T-helper 2 cell (primary cell): ENCODE measurements at places on chromosomes 6 and 20.

GRCh38 chr6:14910692-14911547 is 334.9 kb upstream of the JARID2 start:
- no peak for DNase-seq

GRCh38 chr6:157962601-157963302 is 18.9 kb upstream of the SYNJ2 start:
- no peak for DNase-seq

DNA sequence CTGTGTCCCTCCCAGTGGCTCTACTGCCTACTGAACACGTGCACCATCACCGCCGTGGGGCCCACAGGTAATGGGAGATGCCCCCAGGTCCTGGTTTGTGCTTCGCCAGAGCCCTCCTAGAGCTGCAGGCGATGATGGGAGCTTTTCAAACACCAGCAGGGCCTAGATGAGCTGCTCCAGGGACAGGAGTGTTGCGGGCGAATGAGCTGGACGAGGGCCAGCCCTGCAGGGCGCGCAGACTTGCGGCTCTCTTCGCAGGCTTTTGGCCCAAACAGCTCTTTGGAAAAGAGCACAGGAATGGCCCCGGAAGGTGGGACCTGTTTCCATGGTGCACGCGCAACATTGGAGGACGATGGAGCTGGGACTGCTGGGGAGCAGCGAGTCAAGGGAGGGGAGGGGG is 409.3 kb upstream of the SULF2 start:
- DNase-seq = no peak

GRCh38 chr6:1893470-1894130 is 283.9 kb downstream of the FOXC1 start:
- no peak for DNase-seq

GRCh38 chr20:5656126-5656525 is 94.1 kb upstream of the SHLD1 start:
- DNase-seq = no peak

- no peak for DNase-seq
Measured at GRCh38 chr6:40912158-40912946, 126.7 kb downstream of the UNC5CL start.
